Liver (tissue), 10 donors: ENCODE measurements at places on chromosomes 5 and 9.

DNA sequence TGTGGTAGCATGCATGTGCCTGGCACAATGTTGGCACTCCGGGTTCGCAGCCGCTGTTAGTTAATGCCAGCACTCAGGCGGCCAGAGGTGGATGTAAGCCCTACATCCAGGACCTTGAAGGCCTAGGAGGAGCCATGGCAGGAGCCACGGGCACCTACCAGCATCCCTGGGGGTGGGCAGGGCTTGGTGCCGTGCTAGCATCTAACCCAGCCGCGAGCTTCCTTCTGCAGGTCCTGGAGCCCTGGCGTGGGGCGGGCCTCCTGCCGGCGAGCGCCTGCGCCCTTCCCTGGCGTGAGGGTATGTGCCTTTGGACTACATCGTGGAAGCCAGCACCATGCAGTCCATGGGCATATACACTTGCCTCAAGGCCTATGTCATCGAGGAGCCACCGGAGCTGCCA, 53.8 kb downstream of the COL27A1 start:
- DNase-seq, result no peak

DNA sequence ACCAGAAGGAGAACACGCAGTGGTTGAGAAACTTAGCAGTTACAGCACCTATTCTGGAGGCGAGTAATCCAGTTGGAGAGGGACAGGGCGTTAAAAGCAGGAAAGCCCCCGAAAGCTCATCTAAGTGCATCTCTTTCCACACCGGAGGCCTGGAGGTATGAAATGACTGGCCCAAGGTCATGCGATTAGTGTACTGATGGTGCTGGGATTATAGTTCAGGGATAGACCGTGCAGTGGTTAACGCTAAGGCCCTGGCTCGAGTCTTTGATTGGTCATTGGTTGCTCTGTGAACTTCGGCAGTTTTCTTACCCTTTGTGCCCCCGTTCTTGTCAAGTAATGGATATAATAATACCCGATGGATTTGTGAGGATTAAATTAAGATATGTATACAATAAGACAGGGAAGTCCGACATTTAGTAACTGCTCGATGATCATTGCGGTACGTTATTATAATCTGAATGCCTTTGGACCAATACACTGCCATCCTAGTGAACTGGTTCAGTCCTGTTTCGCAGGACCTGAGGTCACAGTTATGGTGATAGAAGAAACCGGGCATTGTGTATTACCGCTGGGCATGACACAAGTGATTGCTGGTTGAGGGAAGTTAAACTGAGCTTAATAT, 960 bp downstream of the CANX start:
- peak; percentile 47 for DNase-seq

DNA sequence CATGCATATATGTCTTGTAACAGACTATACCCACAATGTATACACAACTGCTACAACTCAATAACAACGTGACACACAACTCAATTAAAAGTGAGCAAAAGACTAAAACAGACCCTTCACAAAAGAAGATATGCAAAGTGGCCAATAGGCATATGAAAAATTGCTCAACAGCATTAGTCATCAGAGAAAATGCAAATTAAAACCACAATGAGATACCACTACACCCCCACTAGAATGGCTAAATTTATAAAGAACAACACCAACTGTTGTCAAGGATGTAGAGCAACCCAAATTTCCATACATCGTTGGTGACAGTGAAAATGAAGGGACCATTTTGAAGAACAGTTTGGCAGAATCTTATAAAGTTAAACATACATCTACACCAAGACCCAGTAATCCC, 38.9 kb downstream of the GABRB2 start:
- no peak for DNase-seq

- no peak for DNase-seq
These were observed 208.7 kb downstream of the FANCC start for GRCh38 chr9:95108777-95109176.

DNA sequence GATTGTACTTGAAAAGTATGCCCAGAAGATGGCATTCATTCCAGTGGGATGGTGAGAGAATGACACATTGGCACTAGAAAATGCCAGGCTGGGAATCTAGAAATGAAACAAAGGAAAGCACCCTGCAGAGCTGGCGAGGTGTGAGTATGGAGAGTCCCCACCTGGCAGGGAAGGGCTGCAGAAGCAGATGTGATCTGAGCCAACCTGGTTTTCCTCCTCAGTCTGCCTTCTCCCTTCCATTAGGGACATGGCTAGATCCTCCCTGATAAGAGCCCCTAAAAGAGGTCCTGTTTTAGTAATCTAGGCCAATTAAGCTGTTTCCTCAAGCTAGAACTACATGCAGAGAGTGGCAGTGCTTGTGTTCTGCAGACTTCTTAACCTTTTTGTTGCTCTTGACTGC, 24.7 kb upstream of the TNFSF15 start:
- no peak for DNase-seq

DNA sequence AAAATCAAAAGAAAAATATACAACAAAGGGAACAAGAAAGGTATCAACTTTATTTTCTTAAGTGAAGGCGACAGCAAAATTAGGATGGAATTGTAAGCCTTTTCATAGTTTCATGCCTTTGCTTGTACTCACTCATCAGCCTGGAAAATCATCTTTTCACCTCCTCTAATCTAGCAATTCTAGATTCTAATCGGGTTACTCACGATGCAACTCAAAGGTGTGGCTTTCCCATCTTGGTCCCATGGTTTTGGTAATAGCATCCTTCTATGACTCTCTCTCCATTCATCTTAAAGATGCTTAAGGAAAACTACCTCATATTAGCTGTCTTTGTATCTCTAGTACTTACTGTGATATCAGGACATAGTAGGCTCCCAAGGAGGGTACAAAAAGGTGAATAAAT, 30.5 kb downstream of the DNAH5 start:
- no peak for DNase-seq

DNA sequence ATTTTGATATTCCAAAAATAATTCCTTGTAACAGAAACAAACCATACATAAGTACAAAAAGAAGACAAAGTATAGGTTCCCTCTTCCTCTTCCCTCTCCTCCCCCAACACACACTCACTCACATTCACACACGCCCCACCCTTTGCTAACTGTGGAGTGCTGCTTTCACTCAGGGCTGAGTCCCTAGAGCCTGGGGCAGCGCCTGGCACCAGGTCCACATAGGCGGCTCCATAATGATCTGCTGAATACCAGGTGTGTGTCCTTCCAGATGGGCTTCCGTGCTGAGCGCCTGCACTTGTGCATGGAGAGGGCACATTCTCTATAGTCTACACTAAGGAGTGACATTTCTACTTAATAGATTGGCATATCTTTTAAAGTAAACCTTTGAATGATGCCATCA, 3.7 kb downstream of the SEMA4D start:
- no peak for DNase-seq

DNA sequence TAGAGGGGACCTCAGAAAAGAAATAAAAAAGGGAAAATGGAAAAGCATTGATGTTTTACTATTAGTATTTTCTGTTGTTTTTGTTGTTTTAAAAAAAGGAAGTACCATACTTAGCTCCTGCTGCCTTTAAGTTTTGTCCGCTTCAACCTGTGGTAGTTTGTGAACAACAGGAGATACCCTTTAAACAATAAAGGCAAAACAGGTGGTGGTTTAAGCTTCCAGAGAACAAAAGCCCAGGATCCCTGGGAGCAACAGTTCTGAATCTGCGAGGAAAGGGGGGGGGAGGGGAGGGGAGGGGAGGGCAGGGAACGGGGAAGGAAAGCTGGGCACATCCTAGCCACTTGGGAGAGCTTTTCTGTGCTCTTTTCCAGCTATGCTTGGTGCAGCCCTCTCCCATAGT, 2.1 kb upstream of the PSIP1 start:
- no peak for DNase-seq

DNA sequence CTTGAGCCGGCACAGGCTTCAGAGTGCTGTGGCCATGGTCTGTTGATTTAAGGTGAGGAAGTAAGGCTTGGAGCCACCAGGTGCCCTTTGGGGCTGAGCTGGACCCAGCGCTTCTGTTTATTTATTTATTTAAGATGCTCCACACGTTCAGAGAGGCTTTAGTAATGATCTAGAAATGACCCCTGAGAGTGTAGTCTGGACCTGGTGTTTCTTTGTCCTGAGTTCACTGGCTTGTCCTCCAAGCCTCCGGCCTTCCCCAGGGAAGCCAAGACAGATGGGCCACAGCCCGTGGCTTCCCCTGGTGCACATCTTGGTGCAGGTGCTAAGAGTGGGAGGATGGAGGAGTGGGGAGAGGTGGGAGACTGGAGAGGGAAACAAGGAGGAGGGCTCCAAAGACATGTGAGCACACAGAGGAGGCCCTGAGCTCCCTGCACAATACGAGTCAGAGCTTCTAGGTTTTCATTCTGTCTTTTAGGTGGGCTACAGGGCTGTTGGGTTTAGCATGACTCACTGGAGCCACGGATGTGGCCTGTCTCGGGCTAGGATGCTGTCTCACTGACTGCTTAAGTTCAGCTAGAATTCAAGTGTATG, 56.9 kb downstream of the AHRR start:
- DNase-seq, result peak; percentile 16

- no peak for DNase-seq
These were observed 1.3 kb downstream of the NIPBL start for GRCh38 chr5:36877667-36878391.

DNA sequence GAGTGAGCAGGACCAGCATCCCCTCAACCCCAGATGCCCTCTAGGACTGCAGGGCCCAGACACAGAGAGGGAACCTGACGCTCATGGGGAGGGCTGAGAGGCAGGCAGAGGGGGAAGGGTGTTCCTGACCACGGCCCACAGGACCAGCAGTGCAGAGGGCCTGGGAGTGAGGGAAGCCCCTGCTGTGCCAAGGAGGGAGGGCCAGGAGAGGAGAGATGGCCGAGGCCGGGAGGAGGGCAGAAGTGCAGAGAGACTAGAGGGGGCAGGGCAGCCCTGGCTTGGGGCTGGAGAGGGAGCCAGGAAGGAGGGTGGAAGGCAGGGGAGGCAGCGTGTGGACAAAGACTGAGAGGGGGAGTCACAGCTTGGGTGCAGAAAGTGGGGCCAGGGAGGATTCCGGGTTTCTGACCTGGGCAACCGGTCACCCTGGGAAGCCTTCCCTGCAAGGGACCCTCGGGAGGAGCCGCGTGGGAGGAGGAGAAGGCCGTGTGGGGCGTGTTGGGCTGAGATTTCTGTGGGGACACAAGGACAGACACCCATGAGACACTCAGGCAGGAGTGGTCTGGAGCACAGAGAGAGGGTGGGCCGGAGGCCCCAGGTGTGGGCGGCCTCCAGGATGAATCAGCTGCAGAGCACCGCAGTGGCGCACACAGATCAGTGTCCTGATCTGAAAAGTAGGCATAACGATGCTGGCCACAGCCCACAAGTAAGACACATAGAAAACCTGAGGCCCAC, 117.5 kb downstream of the ADAMTS2 start:
- DNase-seq, result no peak

DNA sequence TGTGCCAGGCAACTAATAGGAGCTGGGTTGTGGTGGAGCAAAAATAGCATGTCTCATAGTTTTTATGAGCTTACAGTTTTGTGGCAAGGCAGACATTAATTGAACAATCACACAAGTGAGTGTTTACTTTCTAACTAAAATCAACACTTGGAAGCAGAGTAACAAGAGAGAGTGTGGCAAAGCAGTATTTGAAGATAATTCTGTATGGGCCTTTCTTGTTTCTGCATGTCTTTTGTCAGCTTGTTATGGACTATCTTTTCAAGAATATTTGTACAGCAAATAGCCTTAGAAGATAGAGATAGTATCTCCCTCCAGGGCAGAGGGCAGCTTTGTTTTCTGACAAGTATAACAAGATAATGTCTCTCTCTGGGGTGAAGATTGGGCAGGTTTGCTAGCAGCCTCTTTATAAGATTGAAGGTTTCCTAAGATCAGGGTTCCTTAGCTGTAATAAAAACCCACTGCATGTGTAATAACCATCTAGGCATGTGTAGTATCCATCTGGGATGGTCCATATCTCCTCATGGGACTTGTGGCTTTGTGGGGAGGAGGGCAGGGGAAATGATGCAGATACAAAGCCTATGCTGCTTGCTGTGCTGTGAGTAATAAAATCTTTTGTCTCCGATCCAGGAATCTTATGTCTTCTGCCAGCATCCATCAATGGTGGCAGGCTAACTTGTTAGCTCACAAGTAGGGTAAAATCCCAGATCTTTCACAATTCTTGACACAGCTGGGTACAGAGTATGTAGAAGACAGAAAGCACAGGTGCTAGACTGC, 479.9 kb downstream of the KDM4C start:
- no peak for DNase-seq

GRCh38 chr9:135617538-135617900, 21.8 kb downstream of the GLT6D1 start:
- DNase-seq, result no peak

- no peak for DNase-seq
These were observed 53.4 kb downstream of the UBAP1 start for GRCh38 chr9:34232201-34232600.

DNA sequence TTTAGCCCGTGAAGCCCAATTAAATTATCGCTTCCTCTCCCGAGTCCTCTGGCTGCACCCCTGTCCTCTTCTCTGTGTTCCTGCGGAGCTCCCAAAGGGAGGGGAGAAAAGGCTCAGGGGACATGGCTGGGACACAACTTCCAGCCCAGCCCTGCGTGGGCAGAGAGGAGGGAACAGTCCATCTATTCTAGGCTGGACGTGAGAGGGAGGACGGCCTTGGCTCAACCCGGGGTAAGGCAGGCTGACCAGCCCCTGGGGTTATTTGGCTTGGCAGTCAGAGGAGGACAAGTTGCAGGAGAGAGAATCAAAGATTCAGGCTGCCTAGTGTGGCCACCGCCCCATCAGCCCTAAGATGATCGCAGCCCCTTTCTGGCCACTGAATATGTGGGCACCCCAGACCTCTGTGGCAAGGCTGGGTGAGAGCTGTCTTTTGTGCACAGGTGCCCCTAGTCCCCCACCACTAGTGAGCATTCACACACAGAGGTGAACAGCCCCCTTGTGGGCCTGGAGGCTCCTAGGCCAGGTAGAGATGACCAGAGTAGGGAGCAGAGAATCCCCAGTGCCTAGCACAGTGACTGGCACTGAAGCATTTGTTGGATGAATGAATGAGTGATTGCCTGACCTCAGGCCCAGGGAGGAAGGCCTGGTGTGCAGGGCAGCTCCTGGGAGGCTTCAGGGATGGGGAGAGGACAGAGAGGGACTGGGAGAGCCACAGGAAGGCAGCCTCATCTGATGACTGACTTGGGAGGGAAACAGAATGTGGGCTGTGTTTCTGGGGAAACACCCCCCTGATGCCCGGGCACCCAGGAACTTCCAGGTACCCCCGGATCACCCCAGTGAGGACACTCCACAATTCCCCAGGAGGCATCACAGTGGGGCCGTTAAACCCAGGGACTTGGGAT, 133.9 kb downstream of the C9orf50 start:
- DNase-seq, result no peak

GRCh38 chr9:113611461-113612215, 148.1 kb downstream of the RGS3 start:
- no peak for DNase-seq

- DNase-seq, result no peak
These were observed 24.6 kb downstream of the RFK start for GRCh38 chr9:76369583-76369982.

DNA sequence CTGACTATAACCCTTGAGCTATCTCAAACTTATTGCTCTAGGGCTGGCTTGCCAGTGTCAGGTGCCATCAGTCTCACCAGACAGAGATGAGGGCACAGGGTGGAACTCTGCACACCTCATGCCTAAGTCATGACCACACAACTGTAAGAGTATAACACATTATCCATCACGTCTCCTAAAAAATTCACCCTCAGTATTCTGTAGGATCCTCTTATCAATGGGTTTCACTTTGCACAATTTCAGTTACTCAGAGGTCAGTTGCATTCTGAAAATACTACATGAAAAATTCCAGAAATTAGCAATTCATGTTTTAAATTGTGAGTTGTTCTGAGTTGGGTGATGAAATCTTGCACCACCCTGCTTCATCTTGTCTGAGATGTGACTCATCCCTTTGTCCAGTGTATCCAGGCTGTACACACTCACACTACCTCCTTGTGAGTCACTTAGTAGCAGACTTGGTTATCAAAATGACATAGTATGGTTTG, 690.9 kb upstream of the CDH18 start:
- DNase-seq, result no peak
